ENCODE measurements at places on chromosomes 4 and X.
A peak's percentile ranks its signal among the peaks of the same experiment; 100 is the strongest.

- no peak for DNase-seq
Measured at GRCh38 chr4:915041-915474, 17.1 kb downstream of the GAK start.

DNA sequence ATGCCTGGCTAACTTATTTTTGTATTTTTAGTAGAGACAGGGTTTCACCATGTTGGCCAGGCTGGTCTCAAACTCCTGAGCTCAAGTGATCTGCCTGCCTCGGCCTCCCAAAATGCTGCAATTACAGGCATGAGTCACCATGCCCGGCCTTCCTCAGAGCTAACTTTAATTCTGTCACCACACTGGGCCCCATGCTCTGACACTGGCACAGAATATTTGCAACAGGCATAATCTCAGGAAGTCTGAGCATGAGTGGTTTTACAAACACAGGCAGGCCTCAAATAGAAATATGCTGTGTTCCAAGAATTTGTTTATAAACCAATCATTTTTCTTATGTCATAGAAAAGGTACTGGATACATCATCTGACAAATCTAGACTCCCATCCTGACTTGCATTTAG is 32.7 kb upstream of the FAM9C start:
- DNase-seq: no peak

- DNase-seq: no peak
Measured at GRCh38 chrX:24426340-24426913, 38.7 kb upstream of the PDK3 start.

DNA sequence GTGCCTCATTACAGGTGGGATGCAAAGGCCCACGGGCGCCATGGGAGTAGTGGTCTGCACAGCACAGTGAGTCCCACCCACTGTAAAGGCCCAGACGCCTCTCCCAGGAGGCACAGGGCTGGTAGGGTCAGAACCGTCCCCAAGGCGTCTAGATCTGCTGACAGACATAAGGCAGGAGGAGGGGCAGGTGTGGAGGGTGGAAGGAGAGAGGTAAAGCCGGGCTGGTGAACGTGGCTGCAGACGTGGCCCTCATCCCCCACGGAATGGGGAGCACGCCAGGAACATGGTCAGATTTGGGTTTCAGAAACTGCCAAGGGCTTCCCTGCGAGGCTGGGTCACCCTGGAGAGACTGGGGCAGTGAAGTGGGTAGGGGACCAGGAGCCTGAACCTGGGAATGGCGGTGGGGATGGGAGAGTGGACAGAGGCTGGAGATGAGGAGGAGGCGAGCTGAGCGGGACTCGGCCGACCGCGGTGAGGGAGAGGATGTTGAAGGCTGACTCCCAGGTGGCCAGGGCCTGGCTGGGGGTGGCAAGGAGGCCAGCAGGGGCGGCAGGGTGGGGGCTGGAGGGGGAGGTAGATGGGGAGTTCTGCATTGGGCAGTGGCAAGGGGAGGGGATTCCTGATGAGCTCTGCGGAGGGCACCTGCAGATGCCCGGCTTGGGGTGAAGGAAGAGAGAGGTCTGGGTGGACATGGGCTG is 184.9 kb downstream of the AFAP1 start:
- DNase-seq: no peak

- DNase-seq: no peak
Measured at GRCh38 chr4:83686166-83686565, 150.3 kb downstream of the GPAT3 start.

GRCh38 chrX:102085706-102086105 is 39.8 kb upstream of the TCEAL2 start:
- no peak for DNase-seq

DNA sequence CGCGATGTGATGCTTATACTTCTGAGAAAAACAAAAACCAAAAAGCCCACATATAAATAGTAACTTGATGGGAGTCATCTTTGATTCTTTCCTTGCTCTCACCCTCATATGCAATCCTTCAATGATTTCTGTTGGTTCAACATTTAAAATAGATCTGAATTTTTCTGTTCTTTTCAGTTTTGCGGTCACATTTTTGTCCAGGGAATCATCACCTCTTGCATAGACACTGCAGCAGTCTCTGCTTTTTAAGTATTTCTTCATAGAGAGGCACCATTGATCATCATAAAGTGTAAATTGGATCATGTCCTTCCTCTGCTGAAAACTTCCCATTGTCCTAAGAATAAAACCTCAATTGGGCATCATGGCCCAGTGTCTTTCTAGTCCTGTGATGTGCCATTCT is 81.1 kb upstream of the SLC4A4 start:
- no peak for DNase-seq

GRCh38 chrX:107678957-107679740 is 50.8 kb downstream of the PRPS1 start:
- peak; percentile 59 for DNase-seq

DNA sequence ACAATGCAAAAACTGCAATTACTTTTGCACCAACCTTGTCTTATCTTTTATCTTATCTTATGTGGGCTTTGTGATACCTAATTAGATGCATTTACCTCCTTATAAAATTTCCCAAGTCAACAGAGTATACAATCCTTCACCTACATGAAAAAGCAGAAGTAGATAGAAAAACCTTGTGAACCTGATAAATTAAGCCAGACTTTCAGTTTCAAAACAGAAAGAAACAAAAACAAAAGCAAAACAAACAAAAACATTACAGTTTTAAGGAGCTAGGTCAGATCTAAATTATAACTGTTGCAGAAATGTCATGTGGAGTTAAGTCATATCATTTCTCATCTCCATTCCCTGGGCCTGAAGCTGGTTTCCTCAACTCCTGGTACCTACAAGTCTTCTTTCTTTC is 24.9 kb upstream of the CXXC4 start:
- DNase-seq: no peak

- no peak for DNase-seq
Measured at GRCh38 chrX:17616936-17617335, 120.4 kb upstream of the SCML1 start.

DNA sequence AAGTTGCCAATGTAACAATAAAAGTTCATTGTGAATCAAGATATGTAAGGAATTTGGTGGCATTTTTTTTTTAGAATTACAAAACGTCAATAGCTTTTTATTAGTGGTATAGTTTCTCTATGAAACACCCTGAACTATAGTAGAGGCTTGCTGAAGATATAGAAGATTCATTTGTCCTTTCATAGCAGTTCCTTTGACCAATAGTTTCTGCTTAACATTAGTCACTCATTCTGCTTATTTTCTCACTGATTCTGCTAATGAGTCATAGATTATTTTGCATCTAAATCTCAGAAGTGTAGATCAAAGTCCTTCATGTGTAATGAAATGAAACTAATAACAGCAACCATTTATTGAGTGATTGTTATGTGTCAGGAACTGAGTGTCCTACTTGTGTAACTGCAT is 205.0 kb upstream of the TET2 start:
- DNase-seq: no peak

DNA sequence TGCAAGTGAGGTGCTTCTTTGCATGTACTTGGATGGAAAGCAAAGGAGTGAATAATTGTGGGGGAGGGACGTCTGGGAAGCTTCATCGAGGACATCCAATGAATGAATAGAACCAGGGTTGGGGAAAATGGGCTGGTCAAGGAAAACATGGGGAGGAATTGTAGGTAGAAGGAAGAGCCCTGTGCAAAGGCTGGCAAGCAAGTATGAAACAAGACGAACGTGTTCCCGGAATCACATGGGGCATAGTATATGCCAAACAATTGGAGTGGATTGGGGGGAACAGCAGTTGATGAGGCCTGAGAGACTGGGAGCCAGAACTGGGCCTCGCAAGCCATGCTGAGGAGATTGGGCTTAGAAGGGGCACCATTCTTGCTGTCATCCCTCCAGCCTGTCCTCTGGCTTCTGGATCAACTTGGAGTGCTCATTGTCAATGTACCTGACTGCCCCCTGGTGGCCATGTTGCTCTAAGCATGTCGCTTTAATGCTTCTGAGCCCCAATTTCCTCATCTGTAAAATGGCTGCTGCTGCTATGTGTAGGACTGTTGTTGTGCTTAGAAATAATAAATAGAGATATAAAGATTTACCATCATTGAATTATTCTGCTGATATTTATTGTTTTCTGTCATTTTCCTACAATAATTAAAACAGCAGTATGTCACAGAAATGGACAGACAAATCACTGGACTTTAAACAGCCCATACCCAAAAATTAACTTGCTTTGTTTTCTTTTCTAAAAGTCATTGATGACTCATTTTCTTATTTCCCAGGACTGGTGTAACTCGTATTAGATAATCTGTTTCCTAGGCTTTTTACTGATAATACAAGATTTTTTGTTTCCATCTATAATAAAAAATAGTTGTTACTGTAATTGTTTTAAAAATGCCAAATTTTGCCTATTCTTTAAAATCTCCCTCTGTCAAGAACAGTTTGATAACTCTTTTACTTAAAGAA is 66.4 kb downstream of the JADE3 start:
- DNase-seq: peak; percentile 50

- DNase-seq: no peak
Measured at GRCh38 chrX:45952030-45952429, 593.2 kb downstream of the ZNF674 start.

GRCh38 chrX:134480061-134480460 is 20.1 kb downstream of the HPRT1 start:
- DNase-seq: no peak

DNA sequence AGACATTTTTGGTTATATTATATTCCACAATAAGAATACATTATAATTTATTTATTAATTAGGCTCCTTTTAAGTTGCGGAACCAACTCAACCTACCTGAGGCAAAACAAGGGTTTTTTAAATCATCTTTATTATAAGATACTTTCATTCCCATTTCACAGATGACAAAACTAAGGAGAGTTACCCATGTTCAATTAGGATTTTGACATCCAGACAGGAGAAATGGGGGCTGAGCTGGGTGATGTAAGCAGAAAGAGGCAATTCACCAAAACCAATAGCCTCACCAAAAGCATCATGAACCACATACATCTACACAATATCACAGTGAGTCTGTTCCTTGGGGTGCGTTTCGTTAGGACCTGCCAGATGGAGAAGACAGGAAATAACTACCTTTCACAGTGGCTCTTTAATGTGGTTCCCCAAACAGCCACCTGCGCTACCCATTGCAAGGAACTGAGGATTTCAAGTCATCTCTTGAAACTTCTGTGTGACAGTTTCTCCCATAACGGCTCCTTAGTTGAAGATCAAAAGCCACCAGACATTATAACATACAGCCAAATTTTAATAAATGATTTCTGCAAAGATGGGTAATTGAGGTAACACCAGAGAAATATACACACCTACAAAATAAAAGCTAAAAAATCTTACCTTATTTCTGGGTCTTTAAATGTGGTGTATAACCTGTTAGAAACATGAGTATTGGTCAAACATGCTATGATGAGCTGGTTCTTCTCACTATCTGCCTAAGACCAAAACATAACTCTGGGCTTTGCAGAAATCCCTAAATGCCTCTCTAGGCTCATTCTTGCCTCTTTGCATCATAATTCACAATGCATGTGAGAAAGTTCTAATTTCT is 190.6 kb upstream of the LEF1 start:
- peak; percentile 11 for DNase-seq

GRCh38 chr4:16443504-16444088 is 217.3 kb upstream of the TAPT1 start:
- no peak for DNase-seq

- no peak for DNase-seq
Measured at GRCh38 chrX:15564981-15565579, 35.7 kb downstream of the ACE2 start.

DNA sequence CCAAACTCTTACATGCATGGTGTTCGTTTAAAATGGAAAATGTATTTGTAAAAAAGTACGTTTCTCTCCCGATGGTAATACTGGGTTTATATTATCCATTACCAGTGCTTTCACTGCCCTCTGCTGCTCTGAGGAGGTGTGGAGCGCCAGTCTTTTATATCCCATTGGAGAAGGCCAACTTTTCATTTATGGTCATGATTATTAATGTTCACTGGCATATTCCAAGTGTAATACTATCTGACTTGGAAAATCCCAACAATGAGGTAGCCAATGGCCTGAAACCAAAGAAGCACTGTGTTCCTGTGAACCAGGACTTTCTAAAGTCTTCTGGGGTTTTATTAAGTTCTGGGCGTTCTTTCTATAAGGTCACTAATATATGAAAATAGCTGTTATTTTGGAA is 80.7 kb downstream of the SYNPO2 start:
- DNase-seq: no peak

DNA sequence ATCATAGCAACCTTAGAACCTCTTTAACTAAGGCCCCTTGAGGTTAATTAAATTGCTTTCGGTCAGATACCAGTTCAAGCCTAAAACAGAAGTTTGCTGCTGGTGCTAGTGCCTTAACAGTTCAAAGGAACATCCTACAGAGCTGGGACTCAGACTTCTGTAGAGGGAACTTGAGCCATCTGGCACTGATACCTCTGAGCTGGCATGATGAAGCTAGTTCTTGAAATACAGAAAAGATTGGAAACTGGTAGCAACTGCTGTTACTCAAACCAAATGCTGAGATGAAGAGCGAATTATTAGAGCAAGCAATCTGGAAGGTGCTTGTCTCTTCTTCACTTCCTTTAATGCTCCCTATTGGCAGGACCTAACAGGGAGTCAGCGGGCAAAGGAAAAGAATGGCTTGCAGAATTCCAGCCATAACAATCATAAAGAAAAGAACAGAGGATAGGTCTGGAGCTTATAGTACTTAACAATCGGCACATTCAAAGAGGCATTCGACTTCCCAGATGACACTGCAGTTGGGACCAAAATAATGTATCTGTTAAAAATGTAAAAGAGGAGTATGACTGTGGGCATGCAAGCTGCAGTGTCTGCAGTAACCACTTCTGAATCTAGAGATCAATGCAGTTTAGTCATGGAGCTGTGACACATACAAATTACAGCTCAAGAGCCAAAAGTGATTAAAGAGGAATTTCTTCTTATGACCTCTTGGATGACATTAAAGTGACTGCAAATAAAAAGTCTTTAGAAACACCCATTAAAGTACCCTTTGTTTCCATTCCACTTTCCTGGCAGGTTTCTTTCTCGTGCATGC is 298.9 kb downstream of the PDGFC start:
- DNase-seq: no peak

DNA sequence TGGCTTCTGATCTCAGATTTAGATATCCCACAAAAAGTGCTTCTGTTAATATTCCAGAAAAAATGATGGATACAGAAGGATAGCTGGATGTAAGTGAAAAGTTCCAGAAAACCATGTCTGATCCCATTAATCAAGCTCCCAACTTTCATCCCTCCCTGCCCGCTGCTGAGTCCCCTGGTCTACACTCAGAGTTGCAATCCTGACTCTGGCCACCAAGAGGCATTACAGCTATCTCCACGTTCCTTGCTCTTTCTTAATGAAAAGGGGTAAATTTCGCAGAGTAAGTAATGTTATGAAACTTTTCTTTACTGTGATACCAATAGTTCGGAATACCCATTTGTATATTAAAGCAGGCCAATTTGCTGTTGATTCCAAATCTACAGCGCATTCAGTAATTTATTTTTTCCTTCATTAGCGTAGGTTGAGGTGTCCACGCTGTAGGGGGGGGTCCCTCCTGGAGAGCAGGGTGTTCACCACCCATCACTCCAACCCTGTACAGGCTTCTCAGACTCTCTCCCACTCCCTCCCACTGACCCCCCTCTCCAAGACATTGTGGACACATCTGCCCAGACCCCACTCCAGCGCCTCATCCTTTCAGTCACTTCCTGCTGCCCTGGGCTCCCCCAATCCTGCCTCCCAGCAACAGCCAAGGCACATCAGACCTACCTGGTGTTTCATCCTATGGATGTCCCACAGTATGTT is 55.1 kb downstream of the RAB40A start:
- DNase-seq: peak; percentile 7

GRCh38 chrX:136812286-136812685 is 31.6 kb upstream of the ARHGEF6 start:
- DNase-seq: no peak

GRCh38 chrX:126770179-126770578 is 49.4 kb upstream of the PRR32 start:
- no peak for DNase-seq
